HTR-8/SVneo (cell line): ENCODE measurements at places on chromosomes 2 and 18.

DNA sequence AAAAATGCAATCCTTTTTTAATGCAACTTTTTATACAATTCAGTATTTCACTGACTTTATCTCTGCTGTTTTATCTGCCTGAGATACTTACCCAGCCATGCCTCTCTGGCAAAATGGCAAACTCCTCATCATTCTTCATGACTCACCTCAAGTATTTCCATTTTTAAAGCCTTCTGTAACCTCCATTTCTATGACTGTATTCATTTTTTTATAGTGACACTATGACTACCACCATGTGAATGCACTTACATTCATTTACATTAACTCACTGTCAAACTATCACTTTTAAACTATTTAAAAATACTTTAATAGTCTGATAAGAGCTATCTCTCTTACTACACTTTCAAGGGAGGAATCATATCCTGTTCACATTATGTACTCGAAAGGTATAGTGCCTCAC is 99.4 kb upstream of the SCN7A start:
- DNase-seq: no peak

- DNase-seq: no peak
Observed at GRCh38 chr2:233084488-233084887, 24.3 kb downstream of the INPP5D start.

- DNase-seq: peak; percentile 14
Observed at GRCh38 chr2:56369316-56369715, 185.5 kb downstream of the CCDC85A start.

- no peak for DNase-seq
Observed at GRCh38 chr2:226320076-226320948, 479.3 kb downstream of the IRS1 start.

DNA sequence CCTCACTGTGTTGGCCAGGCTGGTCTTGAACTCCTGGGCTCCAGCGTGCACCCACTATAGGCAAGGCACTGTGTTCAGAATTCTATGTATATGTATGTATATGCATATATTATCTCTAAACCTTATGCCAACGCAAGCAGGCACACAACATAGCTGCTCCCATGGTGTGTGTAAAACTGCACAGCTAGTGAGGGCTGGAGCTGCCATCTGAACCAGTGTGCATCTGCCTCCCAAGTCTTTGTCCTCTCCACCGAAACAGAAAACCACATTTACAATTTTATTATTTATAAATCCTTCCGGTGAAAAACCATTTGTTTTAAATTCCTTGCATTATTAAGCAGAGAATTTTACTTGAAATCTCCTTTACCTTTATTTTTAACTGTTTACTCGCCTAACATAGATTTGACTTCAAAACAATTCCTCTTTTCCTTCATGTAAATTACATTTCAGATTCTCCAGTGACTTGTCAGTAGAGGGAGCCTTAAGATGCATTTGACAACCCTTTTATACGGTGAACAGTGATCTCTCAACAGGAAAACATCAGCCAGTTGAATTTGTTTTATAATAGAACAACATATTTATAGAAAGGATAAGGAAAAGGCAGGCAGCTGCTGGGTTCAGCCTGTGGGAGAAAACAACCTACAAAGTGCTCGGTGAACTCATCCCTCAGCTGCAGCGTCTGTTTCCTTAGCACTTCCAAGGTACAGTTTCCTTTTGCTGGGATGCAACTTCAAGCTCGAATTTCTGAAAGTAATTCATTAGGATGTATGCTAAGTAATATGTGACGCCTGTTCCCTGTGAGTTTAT is 101.2 kb downstream of the MYT1L start:
- no peak for DNase-seq

- no peak for DNase-seq
Observed at GRCh38 chr2:46018773-46019591, 278.2 kb upstream of the EPAS1 start.

- no peak for DNase-seq
Observed at GRCh38 chr2:88331239-88331638, 121.3 kb downstream of the FOXI3 start.

GRCh38 chr2:233261819-233262555 is 10.5 kb downstream of the ATG16L1 start:
- DNase-seq: no peak

GRCh38 chr2:113149553-113150257 is 22.3 kb downstream of the IL1RN start:
- DNase-seq: no peak

GRCh38 chr2:158499383-158499782 is 42.6 kb downstream of the PKP4 start:
- DNase-seq: no peak

- DNase-seq: no peak
Observed at GRCh38 chr2:41725901-41726300, 321.9 kb upstream of the PKDCC start.

DNA sequence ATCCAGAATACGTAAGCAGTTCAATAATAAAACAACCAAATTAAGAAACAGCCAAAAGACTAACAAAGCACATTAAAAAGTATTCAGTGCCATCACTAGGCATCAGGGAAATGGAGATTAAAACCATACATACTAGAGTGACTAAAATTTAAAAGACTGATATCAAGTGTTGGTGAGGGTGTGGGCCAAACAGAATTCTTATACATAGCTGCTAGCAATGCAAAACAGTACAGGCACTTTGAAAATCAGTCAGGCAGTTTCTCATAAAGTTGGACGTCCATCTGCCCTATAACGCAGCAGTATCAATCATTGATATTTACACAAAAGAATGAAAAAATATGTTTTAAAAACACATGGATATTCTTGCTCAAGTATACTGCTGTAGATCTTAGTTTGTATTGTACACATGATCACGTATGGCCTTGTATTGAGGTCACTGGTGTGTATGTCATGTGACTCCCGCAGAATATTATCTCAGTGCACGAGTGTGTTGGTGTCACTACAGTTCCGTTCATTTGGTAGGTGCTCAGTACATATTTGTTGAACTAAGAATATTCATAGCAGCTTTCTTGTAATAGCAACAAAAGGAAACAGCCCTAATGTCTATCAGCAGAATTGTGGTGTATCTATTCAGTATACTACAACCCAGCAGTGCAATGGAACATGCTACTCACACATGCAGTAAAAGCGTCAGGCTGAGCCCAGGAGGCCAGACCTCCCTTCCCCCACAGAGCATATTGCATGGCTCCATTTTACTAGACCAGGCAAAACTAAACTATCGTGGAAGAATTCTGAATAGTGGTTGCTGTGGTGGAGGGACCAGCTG is 28.6 kb downstream of the ZNF407 start:
- DNase-seq: no peak

DNA sequence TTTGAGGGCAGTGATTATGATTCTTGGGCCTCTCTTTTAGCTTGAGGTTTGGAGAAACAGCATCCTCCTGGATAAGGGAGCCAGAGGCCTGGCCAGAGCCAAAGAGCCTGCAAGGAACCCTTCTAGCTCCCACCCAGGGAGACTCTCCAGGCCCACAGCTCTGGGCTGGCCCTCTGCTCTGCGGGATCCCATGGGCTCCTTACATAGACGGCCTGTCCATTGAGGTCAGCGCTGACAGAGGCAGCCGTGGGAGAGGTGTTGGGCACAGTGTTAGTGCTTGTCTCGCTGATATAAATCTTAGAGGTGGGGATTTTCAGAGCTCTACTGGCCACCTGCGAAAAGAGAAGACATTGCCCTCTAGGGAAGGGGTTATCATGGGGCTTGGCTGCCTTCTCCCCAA is 67.2 kb downstream of the XDH start:
- no peak for DNase-seq

DNA sequence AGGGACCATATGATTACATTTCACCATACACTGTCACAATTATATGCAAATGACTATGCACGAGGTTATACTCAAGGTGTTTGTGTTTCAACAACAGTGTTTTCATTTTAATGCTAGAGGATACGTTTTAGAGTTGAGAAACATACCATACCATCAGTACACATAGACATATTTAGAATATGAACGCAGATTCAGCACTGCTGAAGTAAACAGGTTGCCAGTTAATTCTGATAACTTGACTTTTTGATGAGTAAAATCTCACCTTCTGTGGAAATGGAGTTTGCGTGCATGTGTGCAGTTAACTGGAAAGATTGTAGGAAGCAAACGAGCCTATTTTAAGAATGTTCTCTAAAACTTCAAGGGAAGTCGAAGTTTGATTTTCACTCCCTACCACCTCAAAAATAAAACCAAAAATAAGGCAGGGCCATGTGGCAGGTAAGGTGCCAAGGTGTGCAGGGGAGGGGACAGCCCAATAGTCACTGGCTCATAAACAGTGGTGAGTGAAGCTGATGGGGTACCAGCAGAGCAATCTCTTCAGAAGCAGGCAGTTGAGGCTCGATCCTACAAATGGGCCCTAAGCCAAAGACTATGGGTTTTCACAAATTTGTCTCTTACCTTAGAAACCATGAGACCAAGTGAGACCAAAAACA is 213.1 kb downstream of the IKZF2 start:
- no peak for DNase-seq

GRCh38 chr2:32489061-32489460 is 132.2 kb downstream of the BIRC6 start:
- no peak for DNase-seq

DNA sequence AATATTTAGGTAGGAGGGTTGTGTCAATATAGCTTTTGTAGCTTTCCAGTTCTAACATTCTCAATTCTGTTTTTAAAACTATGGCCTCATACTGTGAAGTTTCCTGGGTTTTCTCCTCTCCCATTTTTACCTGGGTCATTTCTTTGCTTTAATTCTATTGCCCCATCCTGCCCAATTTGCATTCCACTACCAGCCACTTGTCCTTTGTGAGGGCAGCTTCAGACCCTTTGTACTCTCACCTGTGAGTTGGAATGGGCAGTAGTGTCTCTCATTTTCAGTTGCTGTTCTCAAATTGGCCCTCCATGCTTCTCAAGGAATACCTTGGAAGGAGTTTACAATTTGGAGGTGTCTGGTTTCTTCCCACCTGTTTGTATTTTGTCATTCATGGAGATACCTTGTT is 108.4 kb downstream of the CAMKMT start:
- DNase-seq: no peak

DNA sequence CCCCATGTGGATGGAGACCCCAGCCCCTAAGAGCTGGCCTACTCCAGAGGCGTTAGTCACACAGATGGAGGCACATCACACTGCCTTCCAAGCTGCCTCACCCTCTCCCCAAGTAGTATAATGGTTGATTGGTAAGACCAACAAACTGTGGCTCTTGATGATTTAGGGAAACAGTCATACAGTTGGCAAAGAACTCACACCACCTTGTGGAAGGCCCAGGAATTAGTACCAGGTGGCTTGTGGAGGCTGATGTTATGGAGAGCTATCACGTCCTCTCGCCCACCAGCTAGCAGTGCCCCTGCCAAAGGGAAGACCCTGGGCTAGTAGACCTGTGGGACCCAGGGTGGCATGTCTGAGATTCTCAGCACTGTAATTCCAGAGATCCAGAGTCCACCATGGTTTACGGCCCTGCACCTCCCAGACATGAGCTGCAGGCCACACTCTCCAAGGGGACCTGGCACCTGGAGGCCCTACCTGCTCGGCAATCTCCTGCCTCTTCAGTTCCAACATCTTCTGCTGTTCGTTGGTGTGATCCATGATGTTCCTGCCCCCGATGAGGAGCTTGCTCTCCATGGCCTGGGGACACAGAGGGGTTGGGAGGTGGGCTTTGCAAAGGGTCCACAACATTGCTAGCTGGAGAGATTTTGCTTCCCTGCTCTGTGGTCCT is 26.3 kb downstream of the KIF3C start:
- no peak for DNase-seq

- DNase-seq: no peak
Observed at GRCh38 chr2:70985283-70985688, 6.9 kb downstream of the ANKRD53 start.

DNA sequence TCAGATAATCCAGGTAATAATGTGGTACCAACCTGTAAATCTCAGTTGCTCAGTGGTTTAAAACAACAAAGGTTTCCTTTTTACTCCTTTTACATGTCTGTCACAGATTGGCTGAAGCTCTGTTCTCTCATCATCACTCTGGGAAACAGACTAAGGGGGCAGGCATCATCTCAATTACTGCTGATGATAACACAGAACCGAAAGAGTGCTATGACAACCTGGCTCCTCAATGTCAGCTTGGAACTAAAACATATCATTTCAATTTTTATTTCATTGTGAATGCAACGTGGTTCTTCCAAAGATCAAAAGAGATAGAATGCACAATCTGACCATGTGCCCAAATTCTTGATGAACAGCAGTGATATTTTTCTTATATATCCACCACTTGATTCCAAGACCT is 1315.0 kb upstream of the CDH2 start:
- DNase-seq: no peak

DNA sequence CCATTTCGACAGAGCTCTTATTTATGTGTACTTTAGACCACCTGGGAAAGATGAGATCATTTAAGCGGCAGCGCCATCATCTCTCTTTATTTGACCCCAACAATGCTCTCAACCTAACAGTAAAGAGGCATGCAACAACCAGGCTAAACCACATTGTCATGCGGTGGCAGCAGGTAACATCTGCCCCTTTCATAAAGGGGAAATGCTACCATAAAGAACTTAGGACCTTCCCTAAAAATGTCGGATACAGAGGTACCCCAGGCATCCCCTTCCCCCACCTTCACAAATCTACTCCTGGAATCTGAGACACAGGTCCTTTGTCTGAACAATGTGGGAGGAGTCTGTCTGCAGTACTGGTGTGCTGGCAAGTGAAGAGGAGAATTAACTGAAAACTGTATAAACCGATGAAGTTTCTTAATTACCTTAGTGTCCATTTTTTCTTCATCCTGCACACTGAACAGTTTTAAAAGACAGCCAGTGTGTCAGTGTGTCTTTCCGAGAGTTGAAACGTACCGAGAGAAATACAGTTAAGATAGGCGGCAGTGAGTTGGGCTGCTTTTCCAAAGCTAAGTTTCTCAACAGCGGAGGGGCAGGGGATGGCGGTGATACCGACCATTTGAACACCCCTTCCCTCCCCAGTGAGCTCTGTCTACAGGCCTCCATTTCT is 1.9 kb downstream of the MEX3C start:
- peak; percentile 25 for DNase-seq

DNA sequence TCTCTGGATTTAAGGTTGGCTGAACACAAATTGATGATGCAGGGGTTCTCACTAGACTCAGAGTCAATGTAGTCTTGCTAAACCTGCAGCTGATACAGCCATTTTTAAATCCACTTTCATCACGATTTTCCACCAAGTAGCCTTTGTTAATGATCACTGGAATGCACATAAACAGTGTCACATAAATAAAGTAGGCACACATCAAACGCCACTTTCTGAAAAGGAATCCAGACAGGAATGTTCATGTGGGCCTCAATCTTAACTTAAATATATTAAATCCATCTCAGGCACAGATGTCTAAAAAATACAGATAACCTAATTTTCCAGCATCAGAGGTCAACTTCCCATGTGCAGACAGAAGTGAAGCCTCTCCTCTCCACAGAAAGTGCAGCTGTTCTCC is 58.3 kb downstream of the LAMA1 start:
- DNase-seq: no peak

DNA sequence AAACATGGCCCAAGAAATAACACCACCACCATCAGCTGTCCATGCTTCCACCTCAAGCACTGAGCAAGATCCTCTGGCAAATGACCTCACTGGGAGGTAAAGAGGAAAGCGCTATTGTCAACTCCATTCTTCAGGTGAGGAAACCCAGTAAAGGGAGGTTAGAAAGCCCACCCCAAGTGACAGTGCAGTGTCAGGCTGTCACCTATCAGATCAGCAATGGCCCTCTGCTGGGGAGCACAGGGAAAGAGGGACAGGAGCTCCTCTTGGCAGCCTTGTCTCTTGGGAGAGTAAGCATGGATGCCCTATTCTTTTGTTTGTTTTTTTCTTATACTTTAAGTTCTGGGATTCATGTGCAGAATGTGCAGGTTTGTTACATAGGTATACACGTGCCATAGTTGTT is 104.3 kb upstream of the DAPL1 start:
- DNase-seq: no peak

GRCh38 chr2:187994464-187995331 is 297.0 kb upstream of the GULP1 start:
- DNase-seq: no peak
